ENCODE measurements at places on chromosomes 5 and 9. TPM values are rescaled to one million over a fixed set of nuclear protein-coding genes. Genes with fewer than 3 reads are reported as not detected.

MGAT4B gene
- 195 TPM for total RNA-seq

SLC6A3 gene
- not detected for total RNA-seq

CDH10 gene
- under 0.01 TPM for total RNA-seq

PCDHB3 gene
- 0.47 TPM for total RNA-seq

FAM174A gene
- 11.6 TPM for total RNA-seq

UNC5A gene
- 1.1 TPM for total RNA-seq

Data from mammary microvascular endothelial cell (primary cell).